GOT3 (cell line): ENCODE measurements at places on chromosomes 2 and 18.

DNA sequence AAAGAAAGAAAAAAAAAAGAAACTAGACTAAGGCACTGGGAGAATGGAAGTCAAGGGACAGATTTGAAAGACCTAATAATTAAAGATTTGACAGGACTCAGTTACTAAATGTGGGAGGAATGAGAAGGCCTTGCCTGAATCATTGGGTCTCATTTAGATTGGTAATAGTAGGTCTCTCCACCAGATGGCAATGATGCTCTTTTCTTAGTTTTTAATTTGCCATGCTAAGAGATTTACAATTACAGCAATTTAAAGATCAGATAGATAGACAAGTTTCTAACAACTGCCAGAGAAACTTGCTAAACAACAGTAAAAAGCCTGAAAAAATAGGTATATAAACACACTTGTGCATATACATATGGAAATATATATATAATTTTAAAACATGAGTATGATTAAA lies 153.0 kb downstream of the TMEM247 start:
- DNase-seq = no peak

- DNase-seq = no peak
Observed at GRCh38 chr2:24334245-24334633, 26.1 kb downstream of the ITSN2 start.

- DNase-seq = no peak
Observed at GRCh38 chr2:31828891-31829290, 181.9 kb downstream of the MEMO1 start.

DNA sequence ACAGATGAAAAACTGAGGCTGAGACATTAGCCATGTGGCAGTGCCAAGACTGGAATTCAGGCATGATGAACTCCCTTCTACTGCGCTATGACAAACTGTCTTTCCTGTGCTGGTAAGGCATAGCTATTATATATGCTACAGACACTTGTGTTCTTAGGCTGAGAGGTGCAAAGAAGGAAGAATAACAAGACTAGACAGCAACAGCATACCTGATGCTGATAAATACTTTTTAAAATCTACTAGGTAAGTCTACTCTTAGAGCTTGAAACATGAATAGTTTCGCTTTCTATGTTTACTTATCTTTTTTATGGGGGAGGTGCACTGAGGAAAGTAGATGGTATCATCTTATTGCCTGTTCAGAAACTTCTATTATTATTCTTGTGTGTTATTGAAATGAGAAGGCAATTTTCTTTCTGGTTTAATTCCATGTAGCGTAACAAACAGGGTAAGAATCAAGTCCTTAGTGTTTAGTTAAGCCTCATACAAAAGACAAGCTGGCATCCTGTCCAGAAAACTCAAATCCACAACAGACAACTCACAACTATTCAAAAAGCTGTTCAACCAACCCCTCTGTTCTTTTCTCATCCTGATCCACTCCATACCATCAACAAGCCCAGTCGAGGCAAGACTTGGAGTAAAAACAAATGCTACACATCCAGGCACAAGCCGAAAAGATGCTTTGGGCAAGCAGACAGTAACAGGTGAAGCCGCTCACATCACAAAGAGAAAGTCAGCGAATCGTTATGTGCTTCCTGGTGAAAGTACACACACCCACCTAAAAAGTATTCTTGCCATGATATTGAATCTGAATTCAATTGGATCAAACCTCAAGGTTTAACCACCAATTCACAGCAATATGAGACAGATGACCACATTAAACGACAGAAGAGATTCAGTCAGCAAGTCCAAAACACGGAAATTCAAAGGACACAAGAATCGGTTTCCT lies 1.5 kb downstream of the TTC32 start:
- DNase-seq = no peak

- DNase-seq = no peak
Observed at GRCh38 chr2:174148833-174149232, 99.5 kb downstream of the OLA1 start.

DNA sequence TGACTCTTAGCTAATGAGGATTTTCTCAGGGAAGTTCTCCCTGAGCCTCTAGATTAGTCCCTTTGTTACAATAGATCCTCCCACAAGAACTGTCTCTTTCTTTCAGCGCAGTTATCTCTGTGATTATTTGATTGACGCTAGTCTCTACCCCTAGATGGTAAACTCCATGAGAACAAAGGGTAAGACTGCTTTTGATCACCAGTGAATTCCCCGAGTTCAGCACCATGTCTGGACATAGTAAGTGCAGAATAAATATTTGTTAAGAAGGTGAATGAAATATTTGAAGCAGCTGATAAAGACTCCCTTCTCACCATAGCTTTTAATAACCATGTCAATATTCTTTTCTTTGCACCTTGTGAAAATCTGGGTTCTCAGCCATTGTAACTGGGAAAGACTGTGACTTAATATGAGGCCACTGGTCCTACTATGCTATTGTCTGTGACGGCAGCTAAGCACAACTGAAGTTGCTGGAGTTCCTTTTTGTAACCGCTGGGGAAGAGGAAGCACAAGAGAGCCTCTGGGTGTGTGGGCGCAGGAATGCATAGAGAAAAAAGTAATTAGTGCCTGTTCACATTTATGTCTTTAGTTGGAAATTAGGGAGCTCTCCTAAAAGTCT lies 214.7 kb downstream of the TGIF1 start:
- no peak for DNase-seq

DNA sequence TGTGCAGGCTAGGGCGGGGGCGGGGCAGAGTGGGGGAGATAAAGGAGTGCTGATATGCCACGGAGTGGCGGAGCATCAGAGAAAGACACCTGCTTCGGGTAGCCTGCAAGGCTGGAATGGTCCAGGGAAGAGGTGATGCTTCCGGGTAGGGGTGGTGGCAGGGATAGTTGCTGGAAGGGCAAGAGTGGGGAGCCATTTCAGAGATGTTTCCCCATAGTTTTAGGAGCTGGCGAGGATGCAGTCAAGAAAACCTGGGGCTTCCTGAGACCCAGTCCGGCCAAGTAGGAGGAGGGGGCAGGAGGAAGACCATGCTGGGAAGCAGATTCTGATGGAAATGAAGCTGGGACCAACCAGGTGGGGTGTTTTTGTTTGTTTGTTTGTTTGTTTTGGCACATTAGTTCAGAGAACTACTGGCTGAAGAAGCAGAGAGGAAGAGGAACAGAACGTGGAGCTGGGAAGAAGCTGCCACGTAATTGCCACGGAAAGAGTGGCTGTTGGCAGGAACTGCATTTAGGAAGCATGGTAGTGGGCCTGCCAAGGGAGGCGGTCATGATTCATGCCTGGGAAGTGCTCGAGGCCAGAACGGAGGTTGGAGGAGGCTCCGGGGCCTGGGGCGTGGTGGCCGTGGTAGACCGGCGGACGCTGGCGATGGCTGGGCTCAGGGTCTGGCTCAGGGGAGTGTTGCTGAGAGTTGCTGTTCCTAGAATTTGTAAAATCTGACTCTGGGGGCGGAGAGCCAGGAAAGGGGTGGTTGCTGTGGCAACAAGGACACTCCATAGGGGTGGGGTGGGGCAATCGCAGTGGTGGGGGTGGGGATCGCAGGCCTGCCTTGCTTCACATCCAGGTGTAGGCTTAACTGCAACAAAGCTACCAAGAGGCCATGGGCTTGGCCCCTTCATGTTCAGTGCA lies 8.6 kb upstream of the INPP5D start:
- DNase-seq = no peak

DNA sequence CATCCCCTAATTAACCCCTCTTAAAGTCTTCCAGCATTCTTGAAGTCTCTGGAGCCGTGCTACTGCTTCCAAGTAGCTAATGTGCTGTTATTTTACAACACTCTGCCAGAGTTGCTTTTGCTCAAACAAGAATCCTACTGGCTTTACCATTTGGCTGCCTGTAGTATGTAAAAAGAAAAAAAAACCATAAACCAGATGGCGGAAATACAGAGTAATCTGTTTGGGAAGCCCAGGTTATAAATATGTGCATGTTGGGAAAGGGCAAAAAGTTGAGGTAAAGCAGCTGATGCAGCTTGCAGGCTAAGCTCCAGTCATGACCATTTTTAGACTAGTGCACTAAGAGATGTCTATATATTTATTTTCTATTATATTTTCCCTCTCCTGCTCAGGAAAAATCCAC lies 313.2 kb upstream of the ETAA1 start:
- no peak for DNase-seq

DNA sequence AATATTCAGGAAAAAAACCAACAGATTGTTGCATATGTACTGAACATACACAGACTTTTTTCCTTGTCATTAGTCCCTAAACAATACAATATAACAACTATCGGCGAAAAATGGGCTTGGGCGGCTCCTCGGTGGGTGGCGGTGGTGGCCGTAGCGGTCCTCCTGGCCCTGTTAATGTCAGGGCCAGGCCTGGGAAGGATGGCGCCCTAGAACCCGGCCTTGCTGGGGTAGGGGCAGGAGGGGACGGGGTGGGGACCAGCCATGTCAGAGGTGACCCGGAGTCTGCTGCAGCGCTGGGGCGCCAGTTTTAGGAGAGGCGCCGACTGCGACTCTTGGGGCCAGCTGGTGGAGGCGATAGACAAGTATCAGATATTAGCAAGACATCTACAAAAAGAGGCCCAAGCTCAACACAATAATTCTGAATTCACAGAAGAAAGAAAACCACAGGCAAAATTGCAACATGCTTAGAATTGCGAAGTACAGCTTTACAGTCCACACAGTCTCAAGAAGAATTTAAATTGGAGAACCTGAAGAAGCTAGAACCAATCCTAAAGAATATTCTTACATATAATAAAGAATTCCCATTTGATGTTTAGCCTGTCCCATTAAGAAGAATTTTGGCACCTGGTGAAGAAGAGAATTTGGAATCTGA lies 36.5 kb downstream of the ROCK2 start:
- DNase-seq = no peak

DNA sequence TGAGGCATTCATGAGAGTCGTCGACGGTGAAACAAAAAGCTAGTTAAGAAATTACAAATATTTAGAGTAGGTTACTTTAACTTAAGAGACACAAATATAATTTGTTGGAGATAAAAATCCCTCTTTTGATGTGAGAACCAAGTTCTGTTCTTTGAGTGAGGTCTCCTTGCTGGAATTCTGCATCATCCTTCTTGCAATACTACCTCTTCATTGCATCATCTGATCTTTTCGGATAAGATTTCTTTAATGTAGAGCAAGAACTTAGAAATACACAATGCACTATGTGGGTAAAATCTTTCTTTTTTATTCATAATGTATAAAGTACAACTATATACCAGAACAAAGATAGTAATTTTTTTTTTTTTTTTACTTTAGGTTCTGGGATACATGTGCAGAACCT lies 118.4 kb downstream of the ARL4C start:
- no peak for DNase-seq

- no peak for DNase-seq
Observed at GRCh38 chr18:73168236-73168635, 300.4 kb upstream of the NETO1 start.

GRCh38 chr2:120677696-120678247 lies 57.9 kb upstream of the GLI2 start:
- no peak for DNase-seq

DNA sequence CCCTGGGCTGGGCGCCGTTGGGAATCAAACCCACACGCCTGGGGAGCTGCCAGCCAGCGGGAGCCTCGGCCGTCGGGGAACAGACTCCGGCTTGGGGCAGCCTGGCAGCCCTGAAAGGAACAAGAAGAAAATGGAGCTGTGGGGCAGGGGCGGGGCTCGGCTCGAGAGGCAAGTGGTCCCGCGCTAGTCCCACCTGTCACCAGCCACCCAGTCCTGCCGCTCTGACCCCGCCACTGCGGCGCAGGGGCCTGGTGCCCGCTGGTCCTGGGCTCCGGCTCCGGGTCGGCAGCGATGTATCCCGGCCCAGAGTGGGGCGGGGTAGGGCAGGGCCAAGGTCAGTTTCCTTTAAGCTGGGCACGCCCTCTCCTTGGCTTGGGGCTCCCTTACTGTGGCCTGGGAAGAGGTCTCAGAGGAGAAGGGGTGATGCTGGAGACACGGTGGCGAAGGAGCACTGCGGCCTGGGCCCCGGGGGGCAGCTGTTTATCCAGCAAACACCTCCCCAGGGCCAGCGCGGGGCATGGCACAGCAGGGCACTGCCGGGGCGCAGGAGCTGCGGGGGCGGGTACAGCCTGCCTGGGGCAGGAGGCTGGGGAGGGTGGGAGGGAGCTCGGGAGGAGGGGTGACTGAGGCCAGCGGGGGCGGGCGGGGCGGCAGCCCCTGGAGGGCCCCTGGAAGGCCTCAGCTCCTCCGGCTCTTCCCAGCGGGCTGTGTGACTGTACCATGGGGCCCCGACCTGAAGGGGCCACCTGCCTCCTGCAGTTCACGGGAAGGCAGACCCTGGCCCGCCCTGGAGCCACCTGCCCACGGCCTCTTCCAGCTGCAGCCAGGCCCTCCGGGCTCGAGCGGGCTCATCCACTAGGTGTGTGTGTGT lies 15.6 kb downstream of the ODC1 start:
- no peak for DNase-seq

- no peak for DNase-seq
Observed at GRCh38 chr18:32049393-32050171, 31.0 kb downstream of the RNF125 start.

- no peak for DNase-seq
Observed at GRCh38 chr2:14292964-14293363, 339.6 kb upstream of the LRATD1 start.

- DNase-seq = no peak
Observed at GRCh38 chr2:227724394-227725039, at the start of gene SCYGR6. SCYGR6 (minus strand) TSS chr2:227724757; CDS start chr2:227724757, 0 bp downstream.
